ENCODE measurements at places on chromosomes 6 and 20.
A peak's percentile ranks its signal among the peaks of the same experiment; 100 is the strongest.

- no peaks in the 10 kb centered on the region for H3K4me1 ChIP-seq
- no peak for DNase-seq
- no peaks in the 10 kb centered on the region for H3K36me3 ChIP-seq
- H3K4me3 ChIP-seq, result no peak overlapping the region
- H3K27me3 ChIP-seq, result peaks cover 2% of the 10 kb centered on the region
Measured at GRCh38 chr6:81962198-81962597, 209.7 kb upstream of the TENT5A start.

- no peak for DNase-seq
- no peaks in the 10 kb centered on the region for H3K27me3 ChIP-seq
- no peak overlapping the region for H3K27ac ChIP-seq
- peaks cover 11% of the 10 kb centered on the region for H3K4me1 ChIP-seq
- H3K4me3 ChIP-seq, result no peak overlapping the region
Measured at GRCh38 chr20:32626407-32626806, 41.3 kb upstream of the NOL4L start.

- H3K27ac ChIP-seq, result no peak overlapping the region
- no peak overlapping the region for H3K4me3 ChIP-seq
- peaks cover 45% of the 10 kb centered on the region for H3K27me3 ChIP-seq
- no peaks in the 10 kb centered on the region for H3K36me3 ChIP-seq
Measured at GRCh38 chr20:8097307-8097706, 34.8 kb upstream of the PLCB1 start.

- DNase-seq, result peak; percentile 46
- H3K27me3 ChIP-seq, result peaks cover 12% of the 10 kb centered on the region
- peaks cover 7% of the 10 kb centered on the region for H3K36me3 ChIP-seq
- peaks cover 44% of the 10 kb centered on the region for H3K4me1 ChIP-seq
Measured at GRCh38 chr6:168148231-168148849, 69.3 kb upstream of the FRMD1 start.

DNA sequence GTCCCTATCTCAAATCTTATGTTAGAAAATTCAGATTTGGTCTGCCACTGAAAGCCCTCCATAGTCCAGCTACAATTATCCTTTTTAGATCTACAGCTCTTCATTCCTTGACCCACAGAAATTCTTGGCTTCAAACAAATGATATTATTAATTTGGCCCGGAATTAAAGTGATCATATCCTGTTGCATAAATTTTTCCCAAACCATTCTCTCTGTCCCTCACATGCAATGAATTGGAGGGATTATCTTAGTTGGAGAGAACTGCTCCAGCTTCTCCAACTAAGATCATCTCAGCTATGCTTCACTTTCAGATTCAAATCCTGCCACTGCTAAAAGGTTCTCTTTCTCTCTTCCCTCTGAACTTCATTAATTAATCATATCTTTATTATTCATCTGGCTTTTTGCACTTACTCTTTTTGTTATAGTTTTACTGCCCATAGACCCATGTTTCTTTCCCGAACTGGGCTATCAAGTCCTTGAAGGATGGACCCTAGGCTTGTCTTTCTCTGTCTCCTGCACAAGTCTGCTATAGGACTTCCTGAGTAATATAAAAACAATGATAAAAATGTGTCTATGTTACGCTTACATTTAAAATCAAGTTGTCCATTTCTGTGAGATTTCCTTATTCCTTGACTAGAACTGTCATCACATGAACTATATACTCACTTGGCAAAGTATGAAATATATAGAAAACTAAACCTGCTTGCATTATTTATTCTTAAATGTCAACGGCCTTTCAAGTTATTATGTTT, 493.9 kb upstream of the MARCKS start:
- no peak for DNase-seq
- peak overlapping the region; percentile 96 for H3K27ac ChIP-seq
- peaks cover 11% of the 10 kb centered on the region for H3K36me3 ChIP-seq
- no peaks in the 10 kb centered on the region for H3K27me3 ChIP-seq
- H3K4me3 ChIP-seq, result peak overlapping the region; percentile 12

DNA sequence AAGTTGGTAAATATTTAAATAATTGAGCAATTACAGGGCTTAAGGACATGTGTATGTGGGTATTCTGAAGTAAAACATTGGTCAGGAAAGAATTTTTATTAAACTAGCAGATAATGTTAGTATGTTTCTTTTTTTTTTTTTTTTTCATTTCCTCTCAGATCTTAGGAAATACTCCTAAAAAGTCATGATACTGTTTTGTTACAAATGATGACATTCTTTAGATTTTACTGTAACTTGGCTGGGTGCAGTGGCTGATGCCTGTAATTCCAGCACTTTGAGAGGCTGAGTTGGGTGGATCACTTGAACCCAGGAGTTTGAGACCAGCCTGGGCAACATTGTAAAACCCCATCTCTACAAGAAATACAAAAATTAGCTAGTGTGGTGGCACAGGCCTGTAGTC, 41.5 kb downstream of the CDC40 start:
- H3K36me3 ChIP-seq, result peaks cover 46% of the 10 kb centered on the region
- H3K27ac ChIP-seq, result no peak overlapping the region
- no peak overlapping the region for H3K4me3 ChIP-seq

DNA sequence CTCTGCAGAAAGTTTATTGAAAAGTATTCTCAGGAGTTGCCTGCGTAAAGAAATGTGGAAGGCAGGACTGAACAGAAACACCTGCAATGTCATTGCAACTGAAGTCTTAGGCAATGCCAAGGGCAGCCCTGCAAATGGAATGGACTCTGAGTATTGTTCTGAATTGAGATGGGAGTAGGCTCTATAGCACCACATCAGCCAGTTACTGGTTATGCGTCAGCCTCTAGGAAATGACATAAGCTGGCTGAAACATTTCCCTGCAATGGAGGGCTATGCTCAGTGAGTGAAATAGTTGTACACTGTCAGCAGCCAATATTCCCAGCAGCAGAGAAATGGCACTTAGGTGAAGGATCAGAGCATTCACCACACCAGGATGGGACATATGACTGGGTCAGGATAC, 13.8 kb upstream of the GJE1 start:
- H3K36me3 ChIP-seq, result no peaks in the 10 kb centered on the region
- DNase-seq, result no peak
- H3K27ac ChIP-seq, result no peak overlapping the region

DNA sequence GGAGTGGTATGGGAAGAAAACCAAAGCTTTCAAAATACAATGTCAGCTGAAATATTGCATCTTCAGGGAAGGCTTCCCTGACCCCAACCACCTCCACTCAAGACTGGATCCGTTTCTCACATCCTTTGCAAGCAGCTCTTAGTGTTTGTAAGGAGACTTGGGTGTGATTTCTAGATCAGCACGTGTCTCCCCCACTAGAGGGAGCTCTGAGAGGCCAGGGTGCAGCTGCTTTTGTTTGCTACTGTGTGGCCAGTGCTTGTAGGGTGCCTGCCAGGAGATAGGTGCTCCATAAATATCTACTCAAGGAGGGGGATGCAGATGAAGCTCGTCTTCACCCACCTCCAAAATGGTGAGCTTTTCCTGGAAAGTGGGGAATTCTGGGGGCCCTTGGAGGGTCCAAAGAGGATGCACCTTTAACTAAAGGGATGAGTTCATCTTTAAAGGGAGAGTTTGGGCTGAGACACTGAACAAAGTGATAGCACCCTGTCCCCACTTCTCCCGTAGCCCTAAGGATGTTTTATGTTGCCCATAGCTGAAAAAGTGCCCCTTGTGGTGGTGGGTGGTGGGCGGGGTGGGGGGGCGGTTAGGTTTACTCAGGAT, 52.6 kb upstream of the MAFB start:
- H3K4me3 ChIP-seq, result no peak overlapping the region
- H3K36me3 ChIP-seq, result no peaks in the 10 kb centered on the region
- DNase-seq, result no peak
- H3K27me3 ChIP-seq, result peaks cover 32% of the 10 kb centered on the region
- H3K27ac ChIP-seq, result no peak overlapping the region

DNA sequence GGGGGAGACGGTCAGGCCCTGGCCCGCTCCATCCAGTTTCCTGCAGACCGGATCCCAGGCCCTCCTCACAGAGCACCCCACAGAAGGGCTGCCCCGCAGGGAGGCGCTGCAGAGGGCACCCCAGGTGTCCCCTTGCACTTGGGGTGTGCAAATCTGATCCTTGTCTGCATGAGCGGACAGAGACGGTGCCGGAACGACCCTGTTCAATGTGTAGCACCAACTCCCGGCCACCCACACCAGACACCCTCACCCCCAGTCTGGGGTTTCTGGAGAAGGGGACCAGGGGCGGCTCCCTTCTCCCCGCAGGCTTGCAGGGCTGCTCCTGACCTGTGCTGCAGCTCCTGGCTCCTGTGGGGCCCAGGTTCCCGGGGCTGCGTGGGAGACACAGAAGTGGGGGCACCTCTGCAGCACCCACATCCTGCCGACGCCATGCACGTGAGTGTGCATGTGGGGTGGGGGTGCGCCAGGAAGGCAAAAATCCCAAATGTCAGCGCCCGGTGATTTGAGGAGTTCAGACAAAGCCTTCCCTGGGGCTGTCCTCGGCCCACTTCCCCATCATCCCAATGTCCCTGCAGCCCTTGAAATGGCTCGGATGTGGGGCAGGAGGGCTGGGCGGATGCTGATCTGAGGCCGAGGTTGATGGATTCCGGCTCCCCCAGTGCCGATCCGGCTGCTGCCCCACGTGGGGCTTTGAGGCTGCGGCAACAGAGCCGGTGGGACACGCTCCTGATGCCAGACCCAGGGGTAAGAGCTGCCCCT, 85.3 kb upstream of the BHLHE23 start:
- H3K36me3 ChIP-seq, result no peaks in the 10 kb centered on the region
- peaks cover 7% of the 10 kb centered on the region for H3K27me3 ChIP-seq
- DNase-seq, result peak; percentile 77
- H3K4me1 ChIP-seq, result no peaks in the 10 kb centered on the region

DNA sequence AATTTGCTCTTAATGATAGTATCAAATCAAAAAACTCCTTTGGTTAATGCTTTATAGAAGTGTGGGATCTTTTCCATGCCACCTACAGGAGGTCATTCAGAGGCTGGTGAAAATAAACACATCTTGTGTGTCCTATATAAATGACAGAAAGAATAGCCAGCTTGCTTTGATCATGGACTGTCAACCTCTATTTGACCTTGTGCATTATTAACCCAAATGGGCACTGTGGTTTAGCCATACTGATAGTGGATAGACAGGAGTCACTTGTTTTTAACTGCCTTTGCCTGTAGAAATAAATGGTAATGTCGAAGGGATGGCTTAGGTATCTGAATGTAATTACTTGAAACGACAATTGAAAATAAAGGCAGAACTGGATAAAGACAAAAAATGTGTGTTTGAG, 123.8 kb downstream of the CDKAL1 start:
- H3K4me1 ChIP-seq, result peaks cover 23% of the 10 kb centered on the region
- H3K36me3 ChIP-seq, result peaks cover 8% of the 10 kb centered on the region
- no peak for DNase-seq
- no peaks in the 10 kb centered on the region for H3K27me3 ChIP-seq
